ENCODE measurements at places on chromosomes 3 and 15.
A peak's percentile ranks its signal among the peaks of the same experiment; 100 is the strongest.

DNA sequence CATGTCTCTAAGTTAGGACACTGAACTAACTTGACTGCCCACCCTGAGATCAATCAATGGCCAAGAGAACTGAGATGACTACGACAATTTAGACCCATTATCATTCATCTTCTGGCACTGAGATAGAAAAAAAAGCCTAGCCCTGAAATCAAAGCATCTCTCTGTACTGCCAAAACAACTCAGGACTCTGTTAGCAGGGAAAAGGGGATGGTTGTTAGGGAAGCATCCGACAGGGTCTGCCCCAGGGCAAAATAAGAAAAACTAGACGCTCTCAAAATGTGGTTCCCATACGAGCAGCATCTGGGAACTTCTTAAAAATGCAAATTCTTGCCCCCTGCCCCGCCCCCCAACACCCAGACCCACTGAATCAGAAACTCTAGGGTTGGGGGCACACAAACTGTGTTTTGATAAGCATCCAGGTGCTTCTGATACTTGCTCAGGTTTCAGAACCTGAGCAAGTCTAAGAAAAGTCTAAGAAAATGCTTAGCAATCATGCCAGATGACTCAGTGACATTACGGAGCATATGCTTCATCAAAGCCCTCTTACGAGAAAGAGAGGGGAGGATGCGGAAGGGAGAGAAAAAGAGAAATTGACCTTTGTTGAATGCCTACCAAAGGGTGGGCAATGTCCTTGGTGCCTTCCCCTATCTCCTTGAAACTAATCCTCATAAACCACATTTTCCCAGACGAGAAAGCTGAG, 172.8 kb upstream of the HES1 start:
- peak; percentile 80 for DNase-seq

DNA sequence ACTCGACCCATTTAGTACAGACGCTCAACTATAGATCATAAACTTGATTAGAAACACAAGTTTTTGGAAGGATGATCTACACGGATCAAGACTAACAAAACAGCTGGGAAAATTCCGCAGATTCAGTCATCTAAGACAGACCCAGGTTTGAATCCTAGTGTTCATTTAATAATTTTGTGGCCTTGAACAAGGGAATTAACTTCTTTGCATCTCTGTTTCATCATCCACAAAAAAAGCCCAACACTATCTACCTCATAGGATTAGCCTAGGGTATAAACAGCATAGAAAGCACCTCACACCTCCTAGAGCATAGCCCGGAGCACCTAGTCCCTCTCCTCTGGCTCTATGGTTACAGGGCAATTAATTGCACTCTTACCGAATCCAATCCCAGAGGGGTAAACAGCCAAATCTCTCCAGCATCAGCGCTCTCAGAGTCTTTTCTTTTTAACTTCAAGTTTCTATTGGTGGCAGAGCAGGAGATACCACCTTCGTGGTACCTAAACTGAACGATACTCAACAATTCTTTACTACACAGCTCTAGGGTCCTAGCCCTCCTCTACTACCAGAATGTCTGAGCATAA, 3.5 kb downstream of the TBL1XR1 start:
- DNase-seq = no peak

GRCh38 chr15:80234883-80235282, 17.1 kb downstream of the CTXND1 start:
- peak; percentile 32 for DNase-seq

- peak; percentile 87 for DNase-seq
These were observed 19.2 kb upstream of the MAP6D1 start for GRCh38 chr3:183844606-183845005.

- no peak for DNase-seq
These were observed 831 bp downstream of the IFT57 start for GRCh38 chr3:108221393-108221792.

DNA sequence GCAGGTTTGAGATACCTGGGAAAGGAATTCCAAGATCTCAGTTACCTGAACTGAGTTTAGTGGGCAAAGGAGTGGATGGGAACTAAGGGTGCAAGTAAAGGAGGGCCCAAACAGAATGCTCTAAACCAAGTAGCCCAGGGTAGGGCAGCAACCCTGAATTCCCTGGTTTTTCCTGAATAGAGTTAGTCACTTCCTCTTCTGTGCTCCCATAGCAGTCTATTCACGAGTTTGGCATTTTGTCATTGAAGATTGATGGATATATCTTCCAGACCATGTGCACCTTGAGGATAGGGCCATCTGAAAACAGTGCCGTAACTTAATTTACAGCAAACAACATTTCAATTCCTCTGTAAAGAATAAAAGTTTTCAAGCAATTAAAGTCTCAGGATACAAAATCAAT, 18.5 kb upstream of the PTX3 start:
- no peak for DNase-seq

DNA sequence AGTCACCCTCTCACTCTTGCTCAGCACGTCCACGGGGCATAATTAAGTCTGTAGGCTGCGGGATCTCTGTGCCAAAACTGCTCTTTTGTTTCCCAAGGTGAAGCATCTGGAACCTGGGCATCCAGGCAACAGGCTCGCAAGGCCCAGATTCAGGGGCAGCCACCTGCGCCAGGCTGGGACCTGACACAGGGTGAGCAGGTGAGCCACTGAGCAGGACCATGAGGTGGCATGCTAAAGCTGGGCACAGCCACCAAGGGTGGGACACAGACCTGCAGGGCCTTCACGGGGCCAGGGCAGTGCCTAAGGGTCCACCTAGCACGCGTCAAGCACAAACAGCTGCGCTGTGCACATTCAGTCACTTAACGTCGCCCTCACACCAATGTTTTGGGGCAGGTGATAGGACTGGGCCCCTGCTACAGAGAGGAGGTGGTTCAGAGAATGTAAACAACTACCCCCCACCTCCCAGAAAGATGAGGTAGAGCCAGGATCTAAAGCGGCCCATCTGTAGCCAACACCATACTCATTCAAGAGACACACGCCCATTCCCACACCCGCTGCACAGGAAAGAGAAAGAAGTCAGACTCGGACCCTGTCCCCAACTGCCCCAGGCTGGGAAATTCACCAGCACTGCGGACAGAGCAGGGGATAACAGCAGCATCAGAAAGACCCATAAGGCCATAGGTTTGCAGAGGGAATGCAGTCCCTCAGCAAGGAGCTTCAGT, 16.3 kb downstream of the XXYLT1 start:
- DNase-seq = no peak

DNA sequence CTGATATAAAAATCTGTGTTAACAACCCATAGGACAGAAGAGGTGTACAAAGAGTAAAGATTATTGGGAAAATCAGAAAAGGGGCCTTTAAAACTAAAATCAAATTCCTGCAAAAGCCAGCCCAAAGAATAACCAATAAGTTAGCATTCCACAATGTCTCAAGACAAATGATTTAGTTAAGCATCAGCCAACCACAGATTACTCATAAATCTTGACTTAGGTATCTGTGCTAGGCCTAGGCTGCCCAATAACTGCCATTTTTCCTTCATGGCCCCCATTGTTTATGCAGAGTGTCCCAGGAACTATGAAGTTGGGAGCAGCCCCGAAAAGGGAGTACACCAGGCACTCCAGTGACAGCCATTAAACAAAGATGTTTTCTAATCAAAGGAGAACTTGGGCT, 7.4 kb downstream of the TRANK1 start:
- DNase-seq = peak; percentile 67

DNA sequence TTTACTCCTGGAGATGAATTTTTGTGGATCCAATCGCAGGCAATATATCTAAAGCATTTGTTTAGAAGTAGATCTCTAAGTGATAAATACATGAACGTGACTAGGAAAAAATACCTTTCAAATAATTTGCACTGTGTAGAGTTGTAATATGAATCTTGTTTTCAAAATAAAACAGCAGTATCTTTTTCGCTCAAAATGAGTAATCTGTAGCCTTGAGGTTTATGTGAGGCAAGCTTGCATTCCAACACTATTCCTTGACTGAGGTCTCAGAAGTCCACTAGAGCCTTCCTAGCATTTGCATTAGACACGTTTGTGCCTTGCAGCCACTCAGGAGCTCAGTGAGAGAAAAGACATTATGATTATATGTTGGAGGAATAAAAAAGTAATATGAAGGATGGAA, 138.3 kb upstream of the ROBO1 start:
- DNase-seq = peak; percentile 13

DNA sequence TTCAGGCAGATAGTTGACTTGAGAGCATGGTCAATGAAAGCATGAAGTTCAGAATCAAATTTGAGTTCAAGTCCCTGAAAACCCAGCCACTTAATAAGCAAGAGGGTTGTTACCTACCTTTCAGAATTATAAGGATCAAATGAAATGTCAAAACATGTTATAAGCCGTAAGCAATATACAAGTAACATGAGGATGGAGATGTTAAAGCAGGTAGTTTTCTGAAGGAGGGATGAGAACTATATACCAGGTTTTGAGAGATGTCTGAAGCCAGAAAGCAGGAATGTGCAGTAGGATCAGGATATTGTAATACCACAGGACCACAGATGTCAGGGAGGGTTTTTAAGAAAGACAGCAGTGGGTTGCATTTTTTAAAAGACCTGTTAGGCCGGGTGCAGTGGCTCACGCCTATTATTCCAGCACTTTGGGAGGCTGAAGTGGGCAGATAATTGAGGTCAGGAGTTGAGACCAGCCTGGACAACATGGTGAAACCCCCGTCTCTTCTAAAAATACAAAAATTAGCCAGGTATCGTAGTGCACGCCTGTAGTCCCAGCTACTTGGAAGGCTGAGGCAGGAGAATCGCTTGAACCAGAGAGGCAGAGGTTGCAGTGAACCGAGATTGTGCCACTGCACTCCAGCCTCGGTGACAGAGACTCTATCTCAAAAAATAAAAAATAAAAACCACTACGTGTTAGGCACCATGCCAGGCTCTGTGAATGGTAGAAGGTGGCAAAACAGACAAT, 6.9 kb upstream of the EIF3J start:
- no peak for DNase-seq

- peak; percentile 87 for DNase-seq
These were observed at the start of gene MBNL1 for GRCh38 chr3:152268555-152269055. Gene MBNL1 (plus strand): TSS chr3:152268929. CDS start chr3:152300194, 31,265 bp downstream.

GRCh38 chr15:87633525-87633924, 623.0 kb downstream of the NTRK3 start:
- no peak for DNase-seq

- no peak for DNase-seq
These were observed 148.4 kb downstream of the MAGI1 start for GRCh38 chr3:65890328-65890727.

- DNase-seq = peak; percentile 88
These were observed 47.1 kb downstream of the FOXP1 start for GRCh38 chr3:71536376-71536965.

DNA sequence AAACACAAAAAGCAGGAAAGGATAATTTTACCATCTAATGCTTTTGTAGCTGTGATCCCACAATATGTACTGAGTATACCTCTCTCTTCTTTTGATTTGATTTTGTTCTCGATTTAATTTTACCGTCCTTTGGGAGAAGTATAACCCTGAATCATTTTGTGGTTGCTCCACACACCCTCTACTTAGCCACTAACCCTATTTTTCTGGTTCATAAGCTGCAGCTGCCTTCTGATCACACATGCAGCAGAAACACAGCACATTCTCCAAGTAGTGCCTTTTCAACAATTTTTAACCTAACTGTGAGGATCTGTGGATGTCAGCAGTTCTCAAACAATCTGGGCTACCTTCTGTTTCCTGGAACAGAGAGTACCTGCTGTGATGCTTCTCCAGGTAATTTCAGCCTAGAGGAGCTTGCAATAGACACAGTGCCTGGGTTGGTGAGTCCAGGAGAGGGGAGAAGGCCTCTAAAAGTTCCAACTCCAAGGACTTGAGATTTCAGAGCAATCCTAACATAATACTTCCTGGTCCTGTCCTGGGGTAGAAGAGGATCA, 40.3 kb downstream of the HGD start:
- no peak for DNase-seq

DNA sequence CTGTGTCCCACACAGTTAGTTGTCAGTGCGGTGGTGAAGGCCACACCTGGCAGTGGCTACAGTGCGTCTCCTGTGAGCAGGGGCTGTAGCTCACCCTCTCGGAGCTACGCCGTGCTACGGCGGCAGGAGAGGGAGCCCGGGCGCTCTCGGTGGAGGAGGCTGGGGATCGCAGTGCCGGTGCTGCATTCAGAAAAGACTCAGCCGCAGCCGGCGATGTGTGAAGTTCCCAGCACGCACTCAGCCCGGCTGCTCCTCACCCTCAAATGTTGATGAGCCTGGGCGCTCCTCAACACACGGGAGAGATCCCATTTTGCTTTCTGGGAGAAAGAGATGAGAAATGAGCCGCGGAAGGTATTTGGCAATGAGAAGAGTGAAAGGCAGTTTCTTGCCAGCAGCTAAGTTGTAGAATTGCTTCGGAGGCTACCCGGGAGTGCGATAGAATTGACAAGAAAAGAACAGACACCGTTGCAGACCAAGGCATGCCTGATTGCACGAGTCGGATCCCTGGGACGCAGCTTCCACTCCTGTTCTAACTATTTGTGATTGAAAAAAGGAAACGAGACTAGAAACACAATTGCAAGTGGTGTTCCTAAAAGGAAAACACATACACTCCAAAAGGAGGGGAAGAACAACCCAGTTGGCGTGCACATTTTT, at the start of gene UNC13C:
TSS of gene UNC13C (plus strand) at position 189 of the 654 bp plus-strand sequence. CDS start 34,463 bp downstream, outside the sequence.
- peak; percentile 22 for DNase-seq

DNA sequence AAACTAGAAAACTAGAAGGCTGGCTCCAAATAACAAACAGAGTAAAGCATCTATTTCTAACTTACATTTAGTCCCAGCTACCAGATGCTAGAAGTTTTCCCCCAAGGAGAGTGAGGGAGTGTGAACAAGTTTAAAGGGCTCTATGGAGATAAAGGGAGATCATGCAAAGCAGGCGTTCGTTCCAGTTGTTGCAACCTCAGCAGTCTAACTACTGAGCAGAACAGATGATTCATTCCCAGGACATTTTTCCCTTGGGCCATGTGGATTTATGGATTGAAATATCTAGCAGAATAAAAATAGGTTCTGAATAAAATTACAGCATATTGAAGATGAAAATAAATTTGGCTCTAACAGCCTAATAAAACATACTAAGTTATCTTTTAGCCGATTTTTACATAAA, 154.8 kb upstream of the TTC14 start:
- DNase-seq = no peak

Data from fibroblast of lung (primary cell).